ENCODE measurements at places on chromosomes 16 and 17.
A peak's percentile ranks its signal among the peaks of the same experiment; 100 is the strongest.

GRCh38 chr16:9371713-9372448, 280.4 kb downstream of the HAPSTR1 start:
- no peak for DNase-seq

- no peak for DNase-seq
These were observed 74.9 kb upstream of the ZFHX3 start for GRCh38 chr16:73122604-73123391.

- DNase-seq = no peak
These were observed 55.0 kb upstream of the MRC2 start for GRCh38 chr17:62572488-62572887.

DNA sequence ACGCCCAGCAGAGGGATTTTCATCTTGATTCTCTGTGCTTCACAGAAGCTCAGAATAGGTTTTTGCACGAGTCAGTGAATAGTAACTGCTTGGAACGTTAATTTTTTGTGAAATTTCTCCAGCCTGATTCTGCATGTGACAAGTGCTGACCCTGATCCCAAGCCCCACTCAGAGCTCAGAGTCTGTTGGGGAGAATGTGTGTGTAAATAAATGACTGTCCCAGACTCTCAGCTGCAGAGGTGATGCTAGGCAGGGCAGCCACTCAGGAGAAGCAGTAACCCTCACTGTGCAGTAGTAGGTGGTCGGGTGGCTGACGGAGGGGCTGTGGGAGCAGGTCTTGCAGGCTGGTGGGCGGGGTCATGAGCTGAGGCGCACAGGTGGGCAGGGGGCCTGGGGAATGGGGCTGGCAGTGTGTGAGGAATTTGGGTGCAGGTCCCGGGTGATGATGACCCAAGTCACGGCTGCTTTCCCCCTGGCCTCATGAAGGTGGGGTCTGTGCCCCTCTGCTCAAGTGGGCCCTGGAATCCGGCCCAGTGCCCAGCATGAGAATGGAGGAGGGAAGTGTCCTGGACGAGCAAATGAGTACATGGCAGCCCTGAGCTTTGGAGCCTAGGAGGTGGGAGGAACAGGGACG, 16.3 kb upstream of the FOXK2 start:
- DNase-seq = no peak

DNA sequence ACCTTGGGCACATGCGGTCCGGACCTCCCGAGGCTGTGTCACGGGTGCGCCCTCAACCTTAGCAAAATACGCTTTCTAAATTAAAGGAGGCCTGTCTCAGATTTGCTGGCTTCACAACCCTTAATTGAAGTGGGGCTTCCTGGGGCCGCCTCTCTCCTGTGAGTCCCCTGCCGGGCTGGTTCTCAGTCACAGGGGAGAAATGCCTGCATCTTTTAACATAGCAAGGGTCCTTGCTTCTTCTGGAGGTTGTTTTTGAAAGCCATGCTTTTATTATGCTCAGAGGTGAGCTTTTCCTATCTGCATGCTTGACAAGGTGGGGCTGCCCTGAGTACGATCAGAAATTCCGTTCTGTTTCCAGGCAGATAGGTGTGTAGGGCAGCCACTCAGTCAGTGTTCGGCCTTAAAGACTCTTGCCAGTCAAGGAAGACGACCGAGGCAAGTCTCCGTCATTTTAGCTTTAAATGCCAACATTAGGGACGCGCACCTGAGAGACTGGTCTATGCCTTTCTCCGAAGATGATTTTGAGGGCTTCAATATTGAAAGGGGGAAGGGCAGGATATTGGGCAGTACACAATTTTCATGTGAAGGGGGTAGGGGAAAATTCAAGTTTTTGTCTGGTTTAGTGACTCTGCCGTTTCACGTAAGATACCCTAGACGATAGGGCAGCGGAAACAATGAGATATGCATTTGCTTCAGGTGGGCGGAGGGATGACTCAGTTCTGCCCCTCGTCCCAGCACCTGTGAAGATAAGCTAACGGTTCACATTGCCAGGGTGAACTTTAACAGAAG, 5.5 kb upstream of the SLC7A5 start:
- DNase-seq = no peak

DNA sequence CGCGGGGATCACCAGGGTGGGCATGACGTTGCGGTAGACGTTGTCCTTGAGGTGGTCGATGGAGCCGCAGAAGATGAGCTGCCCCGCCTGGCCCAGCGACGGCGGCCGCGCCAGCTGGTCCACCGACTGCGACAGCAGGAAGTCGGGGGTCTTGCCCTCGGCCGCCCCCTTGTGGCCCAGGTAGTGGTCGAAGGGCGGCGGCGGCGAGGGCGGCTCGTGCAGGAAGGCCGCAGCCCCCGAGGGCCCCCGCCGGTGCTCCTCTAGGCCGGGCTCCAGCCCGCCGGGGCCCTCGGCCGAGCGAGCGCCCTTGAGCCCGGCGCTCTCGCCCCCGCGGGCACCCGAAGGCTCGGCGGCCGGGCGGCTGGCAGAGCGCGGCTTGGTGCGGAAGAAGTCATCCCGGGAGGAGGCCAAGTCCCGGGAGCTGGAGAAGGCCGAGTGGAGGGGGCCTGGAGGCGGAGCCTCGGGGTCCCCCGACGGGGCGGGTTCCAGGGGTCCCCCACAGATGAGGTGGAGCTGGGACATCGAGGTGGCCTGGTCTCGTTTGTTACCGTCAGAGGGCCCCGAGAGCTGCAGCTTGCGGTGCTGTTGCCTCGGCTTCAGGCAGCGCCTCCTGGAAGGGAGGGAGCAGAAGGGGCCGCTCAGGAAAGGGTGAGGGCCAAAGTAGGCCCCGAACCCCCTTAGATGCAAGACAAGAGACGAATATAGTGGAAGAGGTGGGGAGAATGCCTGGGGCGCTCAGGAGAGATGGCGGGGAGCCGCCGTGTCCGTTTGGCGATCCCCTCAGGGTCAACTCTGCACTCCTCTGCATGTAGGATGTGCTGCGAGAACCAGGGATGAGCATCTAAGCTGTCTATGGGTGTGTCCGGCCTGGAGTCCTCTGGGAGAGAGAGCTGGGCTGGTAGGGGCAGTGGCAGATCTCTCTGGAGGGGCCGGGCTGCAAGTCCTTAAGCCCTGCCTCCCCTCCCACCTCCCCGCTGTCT, 8.8 kb downstream of the FAM171A2 start:
- DNase-seq = peak; percentile 72

DNA sequence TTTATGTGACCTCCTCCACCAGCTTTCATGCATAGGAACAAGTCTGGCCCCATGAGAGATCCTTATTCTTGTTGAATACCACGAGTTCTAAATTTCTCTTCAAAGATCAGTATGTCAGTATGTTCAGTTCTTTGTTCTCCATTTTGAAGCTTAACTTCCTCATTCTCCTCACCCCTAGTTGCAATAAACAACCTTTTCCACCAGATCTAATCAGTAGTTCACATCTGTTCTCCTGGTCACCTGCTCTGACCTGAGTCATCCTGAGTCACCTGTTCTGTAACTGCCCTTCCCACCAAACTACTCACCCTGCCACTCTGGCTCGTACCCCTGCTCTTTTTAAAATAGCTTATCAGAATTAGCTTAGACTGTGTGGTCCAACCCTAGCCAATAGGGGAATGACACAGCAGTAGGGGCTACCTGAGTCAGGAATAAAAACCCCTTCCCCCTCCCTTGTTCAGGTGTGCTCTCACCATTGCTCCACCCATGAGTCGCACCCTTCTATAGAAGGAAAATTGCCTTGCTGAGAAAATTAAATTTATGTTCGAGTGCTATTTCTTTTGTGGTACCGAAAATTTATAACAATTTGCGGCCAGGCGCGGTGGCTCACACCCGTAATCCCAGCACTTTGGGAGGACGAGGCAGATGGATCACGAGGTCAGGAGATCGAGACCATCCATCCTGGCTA, 94.6 kb downstream of the EMP2 start:
- DNase-seq = no peak

- DNase-seq = no peak
These were observed 50.1 kb downstream of the XPO6 start for GRCh38 chr16:28161626-28162025.

DNA sequence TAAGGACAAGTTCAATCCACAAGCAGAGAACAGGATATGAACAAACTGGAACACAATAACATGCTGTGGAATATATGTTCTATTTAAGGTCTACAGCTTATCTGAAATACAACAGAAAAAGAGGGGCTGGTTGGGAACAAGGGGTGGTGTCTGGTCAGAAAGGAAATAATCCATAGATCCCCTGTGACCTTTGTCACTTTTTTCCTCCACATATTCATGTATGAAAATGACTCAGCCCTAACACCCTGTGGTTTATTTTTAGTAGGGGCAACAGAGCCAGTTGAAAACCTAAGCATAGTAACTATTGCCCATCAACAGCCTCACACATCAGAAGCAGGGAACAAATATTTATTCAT, 12.3 kb upstream of the SPAG9 start:
- no peak for DNase-seq

- DNase-seq = no peak
These were observed 79.5 kb downstream of the CA4 start for GRCh38 chr17:60229188-60229802.

DNA sequence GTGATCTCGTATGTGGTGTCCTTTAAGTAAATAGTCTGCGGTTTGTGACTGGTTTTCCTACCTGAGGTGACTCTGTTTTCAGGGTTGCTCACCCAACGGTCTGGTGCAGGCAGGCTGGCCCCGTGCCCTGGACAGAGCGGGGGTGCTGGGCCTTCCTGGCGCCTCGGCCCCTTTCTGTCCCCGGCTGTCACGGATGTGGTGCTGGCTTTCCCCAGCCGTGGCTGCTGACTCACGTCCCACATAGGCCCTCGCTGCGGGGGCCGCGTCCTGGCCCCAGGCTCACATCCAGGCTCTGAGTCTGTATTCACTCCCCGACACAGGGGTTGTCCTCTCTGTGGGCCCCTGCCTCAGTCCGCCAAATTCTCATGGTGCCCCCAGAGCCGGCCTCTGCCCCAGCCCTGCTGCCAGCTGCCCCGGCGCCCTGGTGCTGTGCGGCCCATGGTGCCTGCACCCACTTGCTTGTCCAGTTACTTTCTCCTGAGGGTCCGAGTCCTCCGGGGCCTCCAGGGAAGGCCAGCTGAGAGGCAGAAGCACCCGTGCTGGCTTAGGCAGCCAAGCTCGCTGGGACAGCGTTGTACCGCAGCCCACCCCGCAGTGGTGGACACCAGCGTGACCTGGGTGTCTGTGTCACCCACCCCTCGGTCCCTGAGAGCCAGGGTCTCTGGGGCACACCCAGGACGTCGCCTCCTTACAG, 5.9 kb downstream of the CHMP6 start:
- no peak for DNase-seq

GRCh38 chr17:81093619-81094508, 58.9 kb downstream of the BAIAP2 start:
- DNase-seq = no peak

- no peak for DNase-seq
These were observed 1.6 kb downstream of the OSGIN1 start for GRCh38 chr16:83954577-83955016.

GRCh38 chr16:58455750-58456149, 44.2 kb upstream of the NDRG4 start:
- no peak for DNase-seq

DNA sequence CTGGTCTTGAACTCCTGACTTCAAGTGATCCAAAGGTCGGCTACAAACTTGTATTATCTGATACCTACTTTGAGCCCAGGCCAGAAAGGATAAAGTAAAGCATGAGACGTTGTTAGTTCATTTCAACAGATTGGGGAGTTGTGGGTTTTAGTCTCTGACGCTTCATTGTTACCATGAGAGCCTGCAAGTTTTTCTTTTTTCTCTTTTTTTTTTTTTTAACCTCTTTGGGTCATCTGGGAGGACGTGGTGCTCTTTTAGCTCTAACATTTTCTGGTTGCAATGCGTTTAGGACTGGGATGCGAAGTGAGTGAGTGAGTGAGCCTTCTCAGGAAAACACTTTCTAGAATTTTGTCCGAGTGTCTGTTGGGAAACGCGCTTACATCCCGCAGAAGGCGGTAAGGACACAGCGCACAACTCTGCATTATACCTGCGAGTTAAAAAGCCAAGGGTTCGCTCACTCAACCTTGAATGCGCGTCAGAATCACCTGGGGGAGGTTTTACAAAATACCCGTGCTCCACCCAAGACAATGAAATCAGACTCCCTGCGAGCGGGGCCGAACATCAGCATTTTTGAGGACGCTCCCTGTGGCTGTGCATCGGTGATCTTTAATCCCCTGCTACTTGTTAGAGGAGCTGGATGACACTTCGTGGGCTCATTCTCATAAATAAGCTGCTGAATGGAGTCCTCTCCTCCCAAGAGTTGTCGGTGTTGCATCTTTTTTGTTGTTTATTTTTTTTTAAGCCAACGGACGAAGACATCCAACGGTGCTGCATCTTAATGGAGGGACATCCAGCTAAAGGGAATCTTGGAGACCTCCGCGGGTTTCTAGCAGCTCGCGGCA, 629 bp upstream of the RNF135 start:
- no peak for DNase-seq

DNA sequence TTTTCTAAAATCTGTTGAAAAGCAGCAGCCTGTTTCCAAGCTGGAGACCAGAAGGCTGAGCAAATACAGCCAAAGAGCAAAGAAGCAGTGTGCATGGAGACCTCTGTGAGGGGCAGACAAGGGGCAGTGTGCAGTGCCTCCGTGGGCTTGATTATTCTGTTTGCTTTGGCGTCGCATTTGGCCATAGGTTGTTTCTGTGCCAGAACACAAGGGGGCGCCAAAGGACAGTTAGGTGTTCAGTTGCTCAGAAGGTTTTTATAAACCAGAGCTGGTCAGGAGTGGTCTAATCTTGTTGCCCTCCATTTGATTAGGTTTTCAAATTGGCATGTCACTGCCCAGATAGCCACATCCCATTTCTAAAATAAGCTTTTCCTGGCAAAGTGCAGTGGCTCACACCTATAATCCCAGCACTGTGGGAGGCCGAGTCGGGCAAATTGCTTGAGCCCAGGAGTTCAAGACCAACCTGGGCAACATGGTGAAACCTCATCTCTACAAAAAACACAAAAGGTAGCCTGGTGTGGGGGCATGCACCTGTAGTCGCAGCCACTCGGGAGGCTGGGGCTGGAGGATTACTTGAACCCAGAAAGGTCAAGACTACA, 10.6 kb downstream of the MYH3 start:
- peak; percentile 77 for DNase-seq

- no peak for DNase-seq
These were observed 2.1 kb downstream of the KCNAB3 start for GRCh38 chr17:7927596-7927995.

DNA sequence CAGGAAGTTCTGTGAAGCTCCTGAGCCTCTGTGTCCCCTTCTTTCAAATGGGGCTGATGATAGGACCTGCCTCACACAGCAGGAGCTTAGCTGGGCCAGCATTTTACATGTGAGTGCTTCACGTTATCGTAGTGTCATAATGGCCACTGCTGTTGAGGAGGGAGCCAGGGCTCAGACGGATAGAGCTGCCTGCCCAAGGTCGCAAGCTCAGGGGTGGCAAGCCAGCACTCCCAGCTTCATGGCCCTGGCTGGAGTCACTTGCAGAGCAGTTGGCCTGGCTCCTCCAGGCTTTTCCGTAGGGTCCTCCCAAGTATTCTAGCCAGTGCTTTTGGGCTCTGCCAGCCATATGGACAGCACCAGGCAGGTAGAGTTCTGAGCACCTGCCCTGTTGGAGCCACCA, 115.1 kb downstream of the SOCS1 start:
- DNase-seq = no peak

DNA sequence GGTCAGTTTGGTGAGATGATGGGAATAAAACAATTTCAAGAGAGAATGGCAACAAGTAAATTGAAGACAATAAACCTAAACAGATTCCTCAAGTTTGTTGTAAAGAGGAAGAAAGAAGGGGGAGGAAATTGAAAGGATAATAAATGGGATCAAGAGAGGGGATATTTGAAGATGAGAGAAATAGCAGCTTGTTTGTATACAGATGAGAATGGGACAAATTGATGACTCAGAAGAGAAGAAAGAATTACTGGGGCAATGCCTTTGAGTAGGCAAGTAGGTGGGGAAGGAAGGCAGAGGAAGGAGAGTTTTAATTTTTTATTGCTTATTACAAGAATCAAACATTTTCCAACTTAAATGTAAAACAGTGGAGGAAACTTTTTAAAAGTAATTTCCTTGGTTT, 98.3 kb downstream of the CHD9 start:
- no peak for DNase-seq
